ENCODE measurements at places on chromosomes 1 and 21.
A peak's percentile ranks its signal among the peaks of the same experiment; 100 is the strongest.

GRCh38 chr1:97348599-97349265 lies 572.1 kb downstream of the DPYD start:
- no peak for DNase-seq

DNA sequence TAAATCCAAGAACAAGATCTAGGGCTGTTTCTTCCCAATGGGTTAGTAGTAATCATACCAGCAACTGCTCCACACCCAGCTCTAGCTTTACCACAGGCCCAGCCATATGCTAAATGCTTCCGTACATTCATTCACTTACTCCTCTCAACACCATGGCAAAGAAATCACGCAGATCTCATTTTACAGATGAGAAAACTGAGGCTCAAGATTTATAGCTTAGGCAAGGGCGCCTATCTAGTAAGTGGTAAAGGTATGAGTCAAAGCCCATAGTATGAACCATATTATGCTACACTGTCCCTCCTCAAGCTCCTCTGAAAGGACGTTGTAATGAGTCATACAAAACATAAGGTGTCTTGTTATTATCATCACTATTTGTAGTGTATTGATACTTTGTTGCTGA lies 82.2 kb downstream of the NIBAN1 start:
- no peak for DNase-seq

GRCh38 chr1:236576004-236576403 lies 28.3 kb downstream of the HEATR1 start:
- no peak for DNase-seq

- DNase-seq = no peak
Measured at GRCh38 chr1:188782220-188782841, 1695.3 kb downstream of the BRINP3 start.

DNA sequence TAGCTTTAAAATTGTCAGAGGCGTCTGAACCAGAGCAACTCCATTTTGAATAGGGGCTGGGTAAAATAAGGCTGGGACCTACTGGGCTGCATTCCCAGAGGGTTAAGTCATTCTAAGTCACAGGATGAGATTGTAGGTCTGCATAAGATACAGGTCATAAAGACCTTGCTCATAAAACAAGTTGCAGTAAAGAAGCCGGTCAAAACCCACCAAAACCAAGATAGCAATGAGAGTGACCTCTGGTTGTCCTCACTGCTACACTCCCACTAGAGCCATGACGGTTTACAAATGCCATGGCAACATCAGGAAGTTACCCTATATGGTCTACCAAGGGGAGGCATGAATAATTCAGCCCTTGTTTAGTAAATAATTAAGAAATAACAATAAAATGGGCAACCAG lies 143.6 kb downstream of the GABPA start:
- DNase-seq = no peak

GRCh38 chr1:201022820-201023516 lies 546 bp downstream of the KIF21B start:
- DNase-seq = peak; percentile 25

- peak; percentile 24 for DNase-seq
Measured at GRCh38 chr1:116390195-116390594, 17.2 kb downstream of the ATP1A1 start.

DNA sequence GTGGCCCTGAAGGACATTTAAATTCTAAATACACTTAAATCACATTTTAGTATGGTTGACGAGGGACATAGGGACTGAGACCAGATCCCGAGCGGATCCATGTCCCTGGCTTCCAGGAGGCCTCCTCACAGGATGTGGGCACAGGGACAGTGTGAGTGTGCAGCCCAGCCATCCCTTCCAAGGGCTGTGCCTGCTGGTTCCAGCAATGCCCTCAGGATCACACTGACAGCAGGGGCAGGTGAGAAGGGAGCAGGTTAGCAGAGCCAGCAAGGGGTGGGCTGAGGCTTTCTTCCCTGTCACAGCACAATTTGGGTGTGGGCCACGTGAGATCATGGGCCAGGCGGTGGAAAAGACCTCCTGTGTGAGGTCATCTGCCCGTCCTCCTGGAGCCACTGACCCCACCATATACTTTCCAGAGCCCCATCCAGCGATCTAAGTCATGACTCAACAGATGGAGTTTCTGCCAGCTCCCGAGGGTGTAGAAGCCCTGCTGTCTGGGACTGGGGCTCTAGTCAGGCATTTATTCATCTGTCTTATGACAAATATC lies 37.0 kb upstream of the PRSS38 start:
- no peak for DNase-seq

DNA sequence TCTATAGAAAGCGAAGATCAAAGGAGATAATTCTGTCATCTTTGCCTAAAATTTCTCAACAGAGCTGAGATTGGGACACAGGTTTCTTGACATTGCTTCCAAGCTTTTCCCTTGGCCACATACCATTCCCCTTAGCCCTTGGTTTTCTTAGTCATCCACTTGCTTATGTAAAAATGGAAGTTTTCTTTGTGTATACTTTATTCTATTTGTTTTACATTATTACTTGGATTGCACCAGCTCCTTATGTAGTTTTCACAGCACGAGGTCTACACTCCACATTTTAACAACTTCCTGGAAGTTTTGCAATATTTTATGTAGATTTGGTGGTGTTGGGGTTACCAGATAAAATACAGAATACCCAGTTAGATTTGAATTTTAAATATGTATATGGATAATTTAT lies 129.8 kb downstream of the PLA2G4A start:
- no peak for DNase-seq

GRCh38 chr1:28087614-28088167 lies 719 bp downstream of the EYA3 start:
- DNase-seq = no peak

- no peak for DNase-seq
Measured at GRCh38 chr1:208595745-208596144, 351.6 kb upstream of the PLXNA2 start.

DNA sequence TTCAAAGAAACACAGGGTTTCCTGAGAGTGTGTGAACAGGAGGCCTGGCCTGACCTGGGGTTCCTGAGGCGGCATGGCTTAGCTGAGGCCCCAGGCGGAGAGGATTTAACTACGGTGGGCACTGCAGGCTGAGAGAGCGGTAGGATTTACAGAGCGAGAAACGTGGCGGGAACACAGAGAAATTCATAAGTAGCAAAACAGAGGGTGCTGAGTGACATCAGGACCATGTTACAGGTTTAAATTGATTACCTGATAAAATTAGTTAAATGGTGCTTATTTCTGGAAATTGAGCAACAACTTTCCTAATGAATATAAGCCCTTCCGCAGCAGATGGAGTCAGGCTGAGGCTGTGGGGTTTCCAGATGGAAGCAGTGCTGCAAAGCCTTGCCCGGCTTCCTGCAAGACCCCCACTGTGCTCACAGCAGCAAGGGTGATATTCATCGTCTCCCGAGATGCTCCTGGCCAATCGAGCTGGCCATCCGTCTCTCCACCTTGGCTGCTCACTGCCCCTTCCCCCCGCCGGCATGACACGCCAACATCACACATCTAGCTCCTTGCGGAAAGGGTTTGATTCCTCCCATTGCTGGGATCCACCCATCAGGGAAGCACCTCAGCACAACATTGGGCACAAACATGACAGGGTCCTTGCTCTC lies 69.4 kb upstream of the MORC3 start:
- DNase-seq = no peak

DNA sequence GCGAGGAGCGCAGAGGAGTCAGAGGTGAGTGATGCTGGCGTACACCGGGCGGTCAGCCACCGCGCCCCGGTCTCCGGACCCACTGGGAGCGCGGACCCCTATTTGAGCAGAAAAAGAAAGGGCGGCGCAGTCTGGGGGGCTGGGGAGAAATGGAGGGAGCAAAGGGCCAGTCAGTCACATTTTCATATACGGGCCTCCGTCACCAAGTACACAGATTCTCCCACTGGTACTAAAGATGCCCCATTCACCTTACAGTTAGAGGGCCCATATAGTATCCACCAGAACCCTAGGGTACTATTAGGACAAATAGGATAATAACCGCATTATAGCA lies 573 bp downstream of the C2CD4D start:
- DNase-seq = no peak

GRCh38 chr1:84632673-84633434 lies 57.4 kb downstream of the SSX2IP start:
- no peak for DNase-seq

Data from activated gamma-delta T cell treated with anti-CD3 and anti-CD28 coated beads, Interleukin-2, amount 50 U/mL, for 16 hours (primary cell).